ENCODE measurements at places on chromosomes 1 and 21. TPM values are rescaled to one million over a fixed set of nuclear protein-coding genes. Genes with fewer than 3 reads are reported as not detected.

Gene TAL1
- not detected for total RNA-seq

Gene CHI3L1
- 1.4 TPM for total RNA-seq

Gene ADGRL4
- total RNA-seq: 1.1 TPM

Gene VHLL
- not detected for total RNA-seq

Gene RHD
- not detected for total RNA-seq

All from myometrial cell (primary cell).